ENCODE measurements at places on chromosomes 11 and 22.

DNA sequence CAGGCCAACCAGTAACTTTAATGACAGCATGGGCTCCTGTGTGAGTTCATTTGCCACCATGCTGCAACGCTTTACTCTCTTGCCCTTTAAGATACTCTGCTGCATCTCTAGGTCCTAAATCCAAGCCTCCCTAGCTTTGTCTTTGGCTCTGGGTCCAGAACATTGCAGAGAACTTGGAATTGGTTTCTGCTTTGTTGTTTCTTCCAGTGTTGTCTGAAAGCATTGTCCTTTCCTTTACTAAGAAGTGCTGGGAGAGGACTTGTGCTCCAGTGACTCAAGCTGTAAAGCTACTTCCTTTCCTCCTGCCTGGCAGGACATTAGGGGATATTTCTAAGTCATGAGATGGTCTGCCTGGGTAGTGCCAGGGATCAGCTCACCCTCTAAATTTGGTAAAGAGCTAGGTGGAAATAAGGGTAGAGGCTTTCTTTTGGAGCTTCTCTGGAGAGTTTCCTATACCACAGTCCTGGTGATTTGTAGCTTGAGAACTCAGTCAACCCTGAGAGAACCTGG is 202.5 kb upstream of the CADM1 start:
- no peak for DNase-seq

DNA sequence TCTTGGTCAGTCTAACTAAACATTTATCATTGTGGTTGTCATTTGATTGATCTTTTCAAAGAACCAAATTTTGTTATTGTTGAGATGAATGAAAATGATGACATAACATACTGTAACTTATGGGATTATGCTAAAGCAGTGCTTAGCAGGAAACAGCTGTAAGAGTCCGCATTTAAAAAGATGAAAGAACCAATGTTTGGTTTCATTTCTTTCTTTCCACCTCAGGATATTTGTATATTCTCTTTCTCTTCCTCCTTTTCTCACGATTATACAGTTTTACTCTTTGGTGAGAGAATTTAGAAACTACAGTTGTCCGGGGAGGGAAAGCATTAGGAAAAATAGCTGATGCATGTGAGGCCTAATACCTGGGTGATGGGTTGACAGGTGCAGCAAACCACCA is 23.1 kb downstream of the PIH1D2 start:
- no peak for DNase-seq

- DNase-seq = no peak
Measured at GRCh38 chr11:92828556-92828955, 140.9 kb upstream of the MTNR1B start.

- peak; percentile 29 for DNase-seq
Measured at GRCh38 chr11:116224154-116224888, 548.5 kb downstream of the BUD13 start.

DNA sequence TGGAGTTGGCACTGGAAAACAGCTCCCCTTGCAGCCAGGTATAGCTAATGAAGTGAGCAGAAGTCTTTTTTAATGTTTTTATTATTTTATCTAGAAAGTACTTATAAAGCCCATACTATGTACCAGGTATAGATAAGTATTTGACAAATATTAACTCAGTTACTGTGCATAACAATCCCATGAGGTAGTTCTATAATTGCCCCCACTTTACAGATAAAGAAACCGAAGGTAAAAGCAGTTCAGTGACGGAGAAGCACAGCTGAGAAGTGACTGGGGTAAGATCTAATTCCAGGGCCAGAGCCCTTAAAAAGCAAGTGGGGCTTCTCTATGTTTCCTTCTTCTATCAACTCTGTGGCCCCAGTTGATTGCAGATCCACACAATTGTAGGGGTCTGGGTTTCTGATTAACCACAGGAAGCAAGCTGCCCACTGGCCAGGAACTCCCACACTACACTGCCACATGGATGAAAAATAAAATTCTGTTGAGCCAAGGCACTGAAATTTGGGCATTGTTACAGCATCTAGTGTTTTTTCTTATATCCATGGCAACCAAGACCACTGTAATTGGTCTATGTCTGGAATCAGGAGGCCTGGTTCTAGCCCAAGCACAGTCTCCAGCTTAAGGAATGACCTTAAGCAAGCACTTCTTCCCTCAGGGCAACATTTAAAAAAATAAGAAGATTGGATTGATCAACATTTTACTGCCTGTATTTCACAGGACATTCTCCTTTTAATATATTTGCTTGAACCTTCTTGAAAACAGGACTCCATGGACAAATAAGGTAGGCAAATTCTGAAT is 55.3 kb upstream of the TEAD1 start:
- no peak for DNase-seq

DNA sequence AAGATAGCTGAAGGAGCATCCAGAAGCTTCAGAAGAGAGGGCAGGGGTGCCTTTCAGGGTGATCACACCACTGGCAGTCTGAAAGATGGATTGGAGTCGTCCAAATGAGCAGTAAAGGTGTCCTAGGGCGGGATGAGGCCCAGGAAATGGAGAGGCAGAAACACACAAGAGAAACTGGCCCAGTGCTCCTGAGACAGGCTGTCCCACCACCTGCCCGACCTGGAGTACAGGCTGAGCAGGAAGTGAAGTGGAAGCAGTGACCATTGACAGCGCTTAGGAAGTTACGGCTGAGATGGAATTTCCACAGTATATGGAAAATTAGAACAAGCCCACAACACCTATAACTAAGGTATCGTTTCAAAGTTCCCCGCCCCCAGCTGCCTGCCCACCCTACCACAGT is 16.1 kb downstream of the EIF3F start:
- no peak for DNase-seq
